GM23248 (cell line): ENCODE measurements at places on chromosomes 3 and 15. TPM values are rescaled to one million over a fixed set of nuclear protein-coding genes. Genes with fewer than 3 reads are reported as not detected.

GRCh38 chr15:92151741-92152140 is 241.9 kb upstream of the ST8SIA2 start:
- no peak for DNase-seq
- H3K4me1 ChIP-seq: peaks cover 11% of the 10 kb centered on the region
- no peak overlapping the region for H3K27ac ChIP-seq
- H3K36me3 ChIP-seq: no peaks in the 10 kb centered on the region
- no peak overlapping the region for H3K4me3 ChIP-seq

DNA sequence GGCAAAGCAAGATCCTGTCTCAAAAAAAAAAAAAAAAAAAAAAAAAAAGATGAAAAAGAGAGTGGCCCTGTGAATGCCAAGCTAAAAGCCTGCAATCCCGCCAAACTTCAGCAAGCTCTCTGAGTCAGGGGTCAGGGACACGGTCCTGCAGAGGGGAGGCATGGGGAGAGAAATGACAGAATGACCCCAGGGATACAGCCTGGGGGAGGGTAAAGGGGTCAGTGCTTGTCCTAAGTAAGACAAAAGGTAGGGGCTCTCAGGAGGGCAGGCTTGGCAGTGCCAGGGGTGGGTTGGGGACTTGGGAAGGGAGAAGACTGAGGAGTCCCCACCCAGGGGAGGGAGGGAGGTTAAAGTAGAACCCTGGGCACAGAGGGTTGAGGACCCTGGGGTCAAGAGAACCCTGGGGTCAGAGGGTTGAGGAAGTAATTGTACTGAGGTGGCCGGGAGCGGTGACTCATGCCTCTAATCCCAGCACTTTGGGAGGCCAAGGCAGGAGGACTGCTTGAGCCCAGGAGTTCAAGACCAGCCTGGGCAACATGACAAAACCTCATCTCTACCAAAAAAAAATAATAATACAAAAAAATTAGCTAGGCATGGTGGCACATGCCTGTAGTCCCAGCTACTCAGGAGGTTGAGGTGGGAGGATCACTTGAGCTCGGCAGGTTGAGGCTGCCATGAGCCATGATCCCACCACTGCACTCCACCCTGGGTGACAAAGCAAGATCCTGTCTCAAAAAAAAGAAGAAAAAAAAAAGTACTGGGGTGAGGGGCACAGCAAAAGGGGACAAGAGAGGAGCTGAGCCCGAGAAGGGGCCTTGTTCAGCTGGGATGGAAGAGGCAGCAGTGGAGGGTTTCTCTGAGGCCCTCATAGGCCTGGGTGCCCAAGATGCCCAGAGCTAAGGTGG is 5.2 kb upstream of the SEMA3B start:
- DNase-seq: peak; percentile 53
- no peaks in the 10 kb centered on the region for H3K27me3 ChIP-seq
- H3K4me1 ChIP-seq: peaks cover 28% of the 10 kb centered on the region
- H3K36me3 ChIP-seq: no peaks in the 10 kb centered on the region
- peak overlapping the region; percentile 48 for H3K27ac ChIP-seq

- H3K4me1 ChIP-seq: no peaks in the 10 kb centered on the region
- H3K4me3 ChIP-seq: no peak overlapping the region
- no peaks in the 10 kb centered on the region for H3K27me3 ChIP-seq
- H3K27ac ChIP-seq: no peak overlapping the region
Measured at GRCh38 chr3:3200632-3201212, 21.2 kb upstream of the CRBN start.

Gene TRH
- total RNA-seq: not detected in 2 replicates

DNA sequence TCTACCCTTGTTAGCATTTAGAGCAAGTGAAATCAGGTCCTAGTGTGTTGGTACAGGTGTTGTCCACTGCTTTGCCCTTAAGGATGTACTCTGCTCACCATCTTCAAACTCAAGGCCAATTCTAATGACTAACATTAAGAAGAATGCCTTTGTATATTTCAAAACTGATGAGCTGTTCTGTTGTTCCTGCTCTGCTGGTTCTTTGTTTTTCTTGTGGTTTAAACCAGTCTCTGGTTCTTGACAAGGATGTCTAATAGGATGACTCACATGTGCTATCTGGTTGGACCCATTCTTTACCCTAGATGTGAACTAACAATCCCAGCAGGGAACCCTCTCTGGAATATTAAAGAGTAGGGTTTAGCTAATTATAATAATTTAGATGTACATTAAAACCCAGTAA is 17.3 kb downstream of the ABHD5 start:
- DNase-seq: peak; percentile 93
- H3K4me1 ChIP-seq: peaks cover 27% of the 10 kb centered on the region
- no peak overlapping the region for H3K4me3 ChIP-seq
- peak overlapping the region; percentile 73 for H3K27ac ChIP-seq
- H3K36me3 ChIP-seq: peaks cover 5% of the 10 kb centered on the region; the same call in 1 of the 2 replicates

DNA sequence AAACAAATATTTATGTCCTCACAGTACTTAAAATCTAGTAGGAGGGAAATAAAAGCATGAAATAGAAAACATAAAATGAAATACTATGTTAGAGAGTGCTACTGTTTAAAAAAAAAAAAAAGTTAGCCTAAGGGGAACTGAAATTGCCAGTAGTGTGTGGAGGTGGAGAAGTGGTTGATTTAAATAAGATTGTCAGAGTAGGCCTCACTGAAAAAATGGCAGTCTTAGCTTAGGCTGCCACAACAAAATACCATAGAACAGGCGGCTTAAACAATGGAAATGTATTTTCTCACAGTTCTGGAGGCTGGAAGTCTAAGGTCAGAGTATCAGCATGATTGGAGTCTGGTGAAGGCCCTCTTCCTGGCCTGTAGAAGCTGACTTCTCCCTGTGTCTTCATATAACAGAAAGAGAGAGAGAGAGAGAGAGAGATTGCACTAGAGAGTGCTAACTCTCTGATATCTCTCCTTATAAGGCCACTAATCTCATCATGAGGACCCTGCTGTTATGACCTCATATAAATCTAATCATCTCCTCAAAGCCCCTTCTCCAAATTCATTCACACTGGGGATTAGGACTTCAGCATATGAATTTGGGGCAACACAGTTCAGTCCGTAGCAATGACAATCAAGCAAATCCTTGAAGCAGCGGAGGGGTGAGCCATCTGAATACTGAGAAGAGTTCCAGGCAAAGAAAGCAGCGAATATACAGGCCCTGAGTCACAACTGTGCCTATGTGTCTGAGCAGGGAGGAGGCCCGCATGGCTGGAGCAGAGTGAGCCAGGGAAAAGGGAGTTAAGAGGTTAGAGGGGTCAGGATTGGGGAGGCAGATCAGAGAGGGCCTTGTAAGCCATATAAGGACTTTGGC is 23.6 kb upstream of the LRRC34 start:
- peaks cover 22% of the 10 kb centered on the region for H3K4me1 ChIP-seq
- H3K36me3 ChIP-seq: no peaks in the 10 kb centered on the region
- H3K27me3 ChIP-seq: no peaks in the 10 kb centered on the region
- H3K27ac ChIP-seq: peak overlapping the region; percentile 88
- H3K4me3 ChIP-seq: no peak overlapping the region
- peak; percentile 92 for DNase-seq

Gene C15orf61
- total RNA-seq: 2.8 and 3.7 TPM in 2 replicates

Gene MKRN3
- total RNA-seq: 0.13 and 0.76 TPM in 2 replicates

Gene TNNC1
- not detected in 2 replicates for total RNA-seq

- no peak overlapping the region for H3K27ac ChIP-seq
- no peaks in the 10 kb centered on the region for H3K4me1 ChIP-seq
- no peak overlapping the region for H3K4me3 ChIP-seq
- 0 out of 2 replicates have a peak, but pooled peaks cover 8% of the 10 kb centered on the region for H3K27me3 ChIP-seq
Measured at GRCh38 chr3:52784021-52784621, 6.7 kb downstream of the ITIH1 start.

- no peak overlapping the region for H3K27ac ChIP-seq
- H3K36me3 ChIP-seq: no peaks in the 10 kb centered on the region
- no peaks in the 10 kb centered on the region for H3K27me3 ChIP-seq
- H3K4me3 ChIP-seq: no peak overlapping the region
- peak; percentile 93 for DNase-seq
Measured at GRCh38 chr3:151838574-151839312, 24.8 kb downstream of the AADAC start.

GRCh38 chr3:52444860-52445793 is at the start of gene SEMA3G:
TSS of gene SEMA3G (minus strand) at chr3:52445103. CDS start at chr3:52445027, 76 bp downstream.
- peak; percentile 88 for DNase-seq
- no peaks in the 10 kb centered on the region for H3K36me3 ChIP-seq
- H3K27ac ChIP-seq: no peak within 1 kb of the TSS
- H3K4me1 ChIP-seq: no peaks in the 10 kb centered on the region
- no peaks in the 10 kb centered on the region for H3K27me3 ChIP-seq

Gene ARHGEF26
- total RNA-seq: 0.63 and 0.65 TPM in 2 replicates

Gene SAMD7
- not detected in 2 replicates for total RNA-seq

Gene CALML4
- 0.51 and 2.4 TPM in 2 replicates for total RNA-seq

- H3K4me1 ChIP-seq: peaks cover 27% of the 10 kb centered on the region
- no peaks in the 10 kb centered on the region for H3K36me3 ChIP-seq
- no peak overlapping the region for H3K4me3 ChIP-seq
- no peaks in the 10 kb centered on the region for H3K27me3 ChIP-seq
- no peak for DNase-seq
Measured at GRCh38 chr15:67021455-67021854, 43.9 kb upstream of the SMAD3 start.

DNA sequence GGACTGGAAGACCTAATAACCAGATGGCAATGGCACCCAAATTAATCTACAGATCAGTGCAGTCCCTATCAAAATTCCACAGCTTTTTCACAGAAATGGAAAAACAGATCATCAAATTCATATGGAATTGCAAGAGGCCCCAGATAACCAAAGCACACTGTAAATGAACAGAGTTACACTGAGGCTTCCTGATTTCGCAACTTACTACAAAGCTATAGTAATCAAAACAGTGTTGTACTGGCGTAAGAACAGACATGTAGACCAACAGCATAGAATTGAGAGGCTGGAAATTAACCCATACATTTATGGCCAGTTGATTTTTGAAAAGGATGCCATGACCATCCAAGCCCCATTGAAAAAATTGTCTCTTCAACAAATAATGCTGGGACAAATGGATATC is 16.2 kb downstream of the XPC start:
- H3K4me3 ChIP-seq: no peak overlapping the region
- no peak for DNase-seq
- no peaks in the 10 kb centered on the region for H3K27me3 ChIP-seq
- no peaks in the 10 kb centered on the region for H3K4me1 ChIP-seq
- no peak overlapping the region for H3K27ac ChIP-seq

DNA sequence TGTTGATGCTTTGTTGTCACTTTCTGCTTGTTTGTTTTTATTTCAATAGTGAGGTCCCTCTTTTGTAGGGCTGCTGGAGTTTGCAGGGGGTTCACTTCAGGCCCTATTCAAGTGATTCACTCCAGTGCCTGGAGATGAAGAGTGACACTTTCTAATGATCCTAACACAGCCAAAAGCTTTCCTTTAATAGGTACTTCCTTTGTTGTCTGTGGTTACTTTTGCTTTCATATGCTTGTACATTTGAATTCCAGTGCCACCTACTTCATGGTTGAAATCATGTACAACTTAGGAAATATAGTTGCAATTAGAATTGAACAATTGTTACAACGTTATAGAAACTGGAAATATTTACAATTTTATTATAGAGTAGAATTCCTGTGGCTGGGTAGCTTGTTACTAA is 466.8 kb upstream of the EPHA3 start:
- no peaks in the 10 kb centered on the region for H3K27me3 ChIP-seq
- H3K4me1 ChIP-seq: no peaks in the 10 kb centered on the region
- H3K27ac ChIP-seq: no peak overlapping the region

Gene TTBK2
- total RNA-seq: 6.3 and 7.6 TPM in 2 replicates

- no peak overlapping the region for H3K4me3 ChIP-seq
- no peaks in the 10 kb centered on the region for H3K27me3 ChIP-seq
- DNase-seq: no peak
- H3K4me1 ChIP-seq: peaks cover 10% of the 10 kb centered on the region
Measured at GRCh38 chr15:33968821-33969220, 524 bp downstream of the CHRM5 start.

DNA sequence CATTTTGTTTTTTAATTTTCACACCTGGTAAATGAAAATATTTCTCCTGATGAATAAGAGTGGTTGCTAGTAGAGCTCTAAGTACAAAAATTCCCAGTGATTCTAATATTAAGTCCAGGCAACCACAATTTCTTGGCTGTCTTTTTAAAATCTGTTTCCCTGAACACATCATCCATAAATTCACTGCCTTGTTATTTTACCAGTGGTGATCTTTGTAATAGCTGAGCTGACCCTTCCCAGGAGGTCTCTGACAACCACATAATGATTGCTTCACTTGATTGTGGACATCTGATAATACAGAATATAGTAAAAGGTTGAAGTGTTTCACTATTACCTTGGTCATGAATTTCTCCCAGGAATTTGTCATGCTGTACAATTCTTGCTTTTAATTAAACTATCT is 13.9 kb upstream of the TOP2B start:
- no peaks in the 10 kb centered on the region for H3K36me3 ChIP-seq
- no peak for DNase-seq
- H3K27ac ChIP-seq: no peak overlapping the region
- H3K4me3 ChIP-seq: no peak overlapping the region
- H3K27me3 ChIP-seq: no peaks in the 10 kb centered on the region
- H3K4me1 ChIP-seq: no peaks in the 10 kb centered on the region

GRCh38 chr15:77457191-77457904 is 36.7 kb downstream of the HMG20A start:
- no peak for DNase-seq
- H3K4me1 ChIP-seq: peaks cover 60% of the 10 kb centered on the region
- peak overlapping the region; percentile 48 for H3K4me3 ChIP-seq

Gene FILIP1L
- 45.0 and 48.2 TPM in 2 replicates for total RNA-seq

- no peaks in the 10 kb centered on the region for H3K36me3 ChIP-seq
- H3K4me3 ChIP-seq: no peak overlapping the region
- H3K4me1 ChIP-seq: no peaks in the 10 kb centered on the region
- no peak overlapping the region for H3K27ac ChIP-seq
- H3K27me3 ChIP-seq: peaks cover 19% of the 10 kb centered on the region; the same call in 1 of the 2 replicates
Measured at GRCh38 chr3:13358051-13358450, 62.1 kb downstream of the NUP210 start.

- H3K27ac ChIP-seq: no peak overlapping the region
- H3K27me3 ChIP-seq: no peaks in the 10 kb centered on the region
- no peaks in the 10 kb centered on the region for H3K36me3 ChIP-seq
Measured at GRCh38 chr3:184636741-184637316, 75.0 kb downstream of the MAGEF1 start.

GRCh38 chr3:134749802-134750553 is 45.1 kb upstream of the EPHB1 start:
- H3K36me3 ChIP-seq: no peaks in the 10 kb centered on the region
- H3K27ac ChIP-seq: no peak overlapping the region
- H3K4me1 ChIP-seq: no peaks in the 10 kb centered on the region
- no peaks in the 10 kb centered on the region for H3K27me3 ChIP-seq
- no peak overlapping the region for H3K4me3 ChIP-seq
- DNase-seq: no peak

DNA sequence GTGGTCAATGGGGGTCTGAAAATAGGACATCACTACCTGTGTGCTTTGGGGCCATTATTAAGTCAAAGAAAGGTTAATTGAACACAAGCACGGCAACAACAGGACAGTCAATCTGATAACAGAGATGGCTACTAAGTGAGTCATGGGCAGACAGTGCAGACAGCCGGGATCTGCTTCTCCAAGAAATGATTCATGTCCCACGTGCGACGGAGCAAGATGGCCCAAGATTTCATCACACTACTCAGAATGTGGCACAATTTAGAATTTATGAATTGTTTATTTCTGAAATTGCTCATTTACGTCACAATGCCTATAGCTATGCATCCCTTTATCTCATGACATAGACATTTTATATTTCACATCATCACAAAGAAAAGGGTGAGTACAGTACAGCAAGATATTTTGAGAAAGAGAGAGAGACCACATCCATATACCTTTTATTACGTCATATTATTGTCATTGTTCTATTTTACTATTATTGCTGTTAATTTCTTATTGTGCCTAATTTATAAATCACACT is 770.6 kb upstream of the NR2F2 start:
- H3K27me3 ChIP-seq: no peaks in the 10 kb centered on the region
- H3K4me3 ChIP-seq: no peak overlapping the region
- H3K36me3 ChIP-seq: no peaks in the 10 kb centered on the region
- DNase-seq: peak; percentile 94

Gene CHRFAM7A
- not detected in 2 replicates for total RNA-seq

- DNase-seq: peak; percentile 68
- H3K27me3 ChIP-seq: no peaks in the 10 kb centered on the region
- no peak overlapping the region for H3K4me3 ChIP-seq
Measured at GRCh38 chr15:48868536-48868935, 9.4 kb upstream of the EID1 start.

Gene HESX1
- not detected in 2 replicates for total RNA-seq
